ENCODE measurements at places on chromosomes 2 and 18. TPM values are rescaled to one million over a fixed set of nuclear protein-coding genes. Genes with fewer than 3 reads are reported as not detected.

NOSTRIN gene
- 21.8 TPM for polyA plus RNA-seq

DSC3 gene
- polyA plus RNA-seq: 1.2 TPM

NYAP2 gene
- 0.10 TPM for polyA plus RNA-seq

TMEM169 gene
- 0.24 TPM for polyA plus RNA-seq

ST8SIA5 gene
- 1.3 TPM for polyA plus RNA-seq

KIAA2012 gene
- 0.05 TPM for polyA plus RNA-seq

PER2 gene
- 8.5 TPM for polyA plus RNA-seq

TRPM8 gene
- not detected for polyA plus RNA-seq

DIPK1C gene
- 0.04 TPM for polyA plus RNA-seq

PROM2 gene
- polyA plus RNA-seq: 0.53 TPM

MAP2 gene
- 11.9 TPM for polyA plus RNA-seq

RFTN2 gene
- 8.1 TPM for polyA plus RNA-seq

POTEJ gene
- polyA plus RNA-seq: not detected

FMNL2 gene
- 37.9 TPM for polyA plus RNA-seq

ERICH2 gene
- 0.23 TPM for polyA plus RNA-seq

EFEMP1 gene
- polyA plus RNA-seq: 482 TPM
